ENCODE measurements at places on chromosomes 4 and X.
A peak's percentile ranks its signal among the peaks of the same experiment; 100 is the strongest.

DNA sequence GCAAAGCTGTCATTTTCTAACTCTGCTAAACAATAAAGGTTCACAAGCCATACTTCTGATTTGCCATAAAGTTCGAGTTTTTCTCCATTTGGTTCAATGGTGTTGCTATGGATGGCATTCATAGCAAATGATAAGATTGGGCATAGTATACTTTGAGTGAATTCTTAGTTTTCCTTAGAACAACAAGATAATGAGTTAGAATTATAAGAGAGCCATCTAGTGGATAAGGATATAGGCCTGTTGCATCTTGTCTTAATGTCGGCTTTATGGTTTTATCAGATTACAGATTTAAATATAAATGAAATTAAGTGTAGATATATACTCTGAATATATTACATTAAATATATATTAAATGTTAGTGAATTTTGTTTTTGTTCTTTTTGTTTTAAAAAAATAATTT lies 644.6 kb downstream of the IL1RAPL1 start:
- DNase-seq, result no peak

DNA sequence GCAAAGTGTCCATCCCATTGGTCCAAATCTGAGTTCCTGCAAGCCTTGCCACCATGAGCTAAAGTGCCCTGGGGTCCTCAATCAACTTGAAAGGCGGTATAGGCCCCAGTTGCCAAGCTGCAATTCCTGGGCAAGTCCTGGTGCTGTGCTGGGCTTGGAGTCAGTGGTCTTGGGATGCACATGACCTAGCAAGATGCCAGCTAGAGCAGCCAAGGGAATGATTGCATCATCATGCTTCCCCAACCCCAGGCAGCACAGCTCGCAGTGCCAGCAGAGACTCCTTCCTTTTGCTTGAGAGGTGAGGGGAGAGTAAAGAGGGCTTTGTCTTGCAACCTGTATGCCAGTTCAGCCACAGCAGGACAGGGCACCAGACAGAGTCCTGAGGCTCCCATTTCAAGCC lies 50.5 kb downstream of the KCNIP4 start:
- DNase-seq, result no peak

- DNase-seq, result peak; percentile 28
These were observed 78.7 kb upstream of the DCLK2 start for GRCh38 chr4:149999485-150000074.

DNA sequence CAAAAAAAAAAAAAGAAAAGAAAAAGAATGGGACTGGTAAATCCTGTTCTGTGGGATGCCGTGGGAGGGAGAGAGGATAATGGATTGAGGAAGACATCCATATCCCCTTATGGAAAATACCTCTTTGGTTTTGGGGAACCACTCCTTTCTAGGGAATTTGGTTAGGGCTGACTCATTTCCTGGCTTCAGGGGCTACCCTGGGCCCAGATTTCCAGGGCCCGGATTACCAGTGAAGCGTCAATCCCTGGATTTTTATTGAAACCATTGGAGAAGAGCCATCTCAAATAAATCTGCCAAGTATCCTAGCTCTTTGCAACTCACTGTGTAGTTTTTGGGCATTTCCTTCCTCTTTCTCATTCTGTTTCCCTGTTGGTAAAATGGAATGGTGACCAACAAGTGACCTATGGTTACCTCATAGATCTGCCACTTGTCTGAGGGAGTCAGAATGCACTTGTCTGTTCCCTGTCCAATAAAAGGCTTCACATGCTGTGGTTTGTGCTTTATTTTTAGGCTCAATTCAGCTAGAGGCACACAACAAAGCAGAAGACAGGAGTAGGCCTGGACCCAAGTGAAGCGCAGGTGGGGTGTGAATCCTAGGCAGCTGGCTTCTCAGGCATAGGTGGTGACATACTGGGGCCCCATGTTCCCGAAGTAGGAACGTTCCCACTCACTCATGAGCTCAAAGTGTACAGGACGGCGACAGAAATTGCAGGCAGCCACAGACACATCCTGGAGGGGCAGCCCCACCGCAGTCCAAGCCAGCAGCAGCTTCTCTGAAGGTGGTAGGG lies 8.6 kb downstream of the APEX2 start:
- no peak for DNase-seq

- no peak for DNase-seq
These were observed 6.8 kb upstream of the CISD2 start for GRCh38 chr4:102862016-102862415.

- no peak for DNase-seq
These were observed 3.6 kb upstream of the EIF4E start for GRCh38 chr4:98932539-98932938.

DNA sequence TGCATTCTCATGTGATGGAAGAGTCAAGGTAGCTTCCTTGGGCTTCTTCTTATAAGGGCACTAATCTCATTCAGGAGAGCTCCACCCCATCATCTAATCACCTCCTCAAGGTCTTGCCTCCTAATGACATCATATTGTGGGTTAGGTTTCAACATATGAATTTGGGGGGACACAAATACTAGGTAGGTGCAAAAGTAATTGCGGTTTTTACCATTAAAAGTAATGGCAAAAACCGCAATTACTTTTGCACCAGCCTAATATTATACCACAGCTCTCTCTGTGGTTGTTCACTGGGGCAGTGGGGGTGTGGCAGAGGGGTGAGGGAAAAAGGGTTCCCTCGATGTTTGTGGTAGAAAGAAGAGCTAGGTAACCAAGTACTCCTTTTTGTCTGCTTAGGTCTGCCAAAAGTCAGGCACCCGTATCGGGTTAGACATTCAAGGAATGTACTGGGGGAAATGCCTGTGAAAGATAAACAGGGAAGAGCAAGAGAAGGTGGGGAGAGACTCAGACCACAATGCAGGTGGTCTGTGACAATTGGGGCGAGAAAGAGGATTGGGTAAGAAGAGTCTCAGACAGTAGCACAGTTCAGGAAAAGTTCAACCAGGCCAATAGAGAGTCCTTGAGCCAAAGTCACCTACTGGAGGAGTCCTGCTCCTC lies 78.9 kb upstream of the MTM1 start:
- DNase-seq, result no peak

DNA sequence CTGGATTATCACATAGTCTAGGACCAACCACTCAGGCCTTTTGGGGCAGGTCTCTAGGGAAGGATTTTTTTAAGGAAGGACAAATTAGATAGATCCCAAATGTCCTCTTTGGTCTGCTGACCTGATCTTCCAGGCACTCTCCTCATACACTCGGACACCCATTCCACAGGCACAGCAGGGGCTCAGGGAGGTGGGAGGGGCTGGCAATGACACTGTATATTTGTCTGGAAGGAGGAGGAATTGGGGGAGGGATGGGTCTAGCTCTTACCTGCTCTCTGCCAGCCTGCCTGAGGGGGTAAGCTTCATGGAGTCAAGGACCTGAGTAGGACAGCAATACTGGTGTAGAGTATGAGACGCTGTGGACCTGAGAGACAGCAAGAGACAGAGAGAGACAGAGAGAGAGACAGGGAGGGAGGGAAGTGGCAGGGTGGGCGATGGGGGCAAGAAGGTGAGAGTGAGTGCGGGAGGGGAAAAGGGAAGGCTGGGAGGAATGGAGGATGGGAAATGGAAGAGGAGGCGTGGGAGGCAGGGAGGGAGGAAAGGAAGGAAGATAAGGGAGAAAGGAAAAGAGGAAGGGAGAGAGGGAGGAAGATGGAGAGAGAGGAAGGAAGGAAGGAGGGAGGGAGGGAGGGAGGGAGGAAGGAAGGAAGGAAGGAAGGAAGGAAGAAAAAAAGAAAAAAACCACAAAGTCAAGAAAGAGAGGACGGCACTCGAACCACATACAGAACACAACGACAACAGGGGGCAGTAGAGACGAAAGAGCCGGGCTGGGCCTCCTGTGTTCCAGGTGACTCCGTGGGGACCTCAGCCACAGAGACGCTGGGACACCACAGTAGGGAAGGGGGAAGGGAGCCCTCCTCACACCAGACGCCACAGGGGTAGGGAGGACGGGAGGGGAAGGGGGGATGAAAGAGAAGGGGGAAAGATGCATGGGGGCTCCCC lies 1.8 kb downstream of the IQSEC2 start:
- DNase-seq, result peak; percentile 0

GRCh38 chrX:63424063-63424462 lies 72.9 kb upstream of the SPIN4 start:
- DNase-seq, result no peak

DNA sequence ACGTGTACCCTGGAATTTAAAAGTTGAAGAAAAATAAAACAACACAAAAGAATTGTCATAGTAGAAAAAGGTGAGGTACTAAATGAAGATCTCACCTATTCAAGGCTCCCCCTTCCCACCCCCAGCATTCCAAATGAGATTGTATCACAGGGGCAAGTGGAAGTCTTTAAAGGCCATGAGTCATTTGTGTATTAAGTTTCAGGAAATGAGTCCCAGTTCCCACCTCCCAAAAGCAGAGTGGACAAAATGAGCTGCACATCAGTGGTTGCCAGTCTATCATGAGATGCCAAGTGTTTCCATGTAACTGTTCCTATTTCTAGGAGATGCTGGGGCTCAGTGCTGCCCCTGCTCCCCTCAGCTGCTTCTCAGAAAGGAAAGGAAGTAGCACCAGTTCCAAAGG lies 20.1 kb downstream of the ARHGEF9 start:
- DNase-seq, result no peak

DNA sequence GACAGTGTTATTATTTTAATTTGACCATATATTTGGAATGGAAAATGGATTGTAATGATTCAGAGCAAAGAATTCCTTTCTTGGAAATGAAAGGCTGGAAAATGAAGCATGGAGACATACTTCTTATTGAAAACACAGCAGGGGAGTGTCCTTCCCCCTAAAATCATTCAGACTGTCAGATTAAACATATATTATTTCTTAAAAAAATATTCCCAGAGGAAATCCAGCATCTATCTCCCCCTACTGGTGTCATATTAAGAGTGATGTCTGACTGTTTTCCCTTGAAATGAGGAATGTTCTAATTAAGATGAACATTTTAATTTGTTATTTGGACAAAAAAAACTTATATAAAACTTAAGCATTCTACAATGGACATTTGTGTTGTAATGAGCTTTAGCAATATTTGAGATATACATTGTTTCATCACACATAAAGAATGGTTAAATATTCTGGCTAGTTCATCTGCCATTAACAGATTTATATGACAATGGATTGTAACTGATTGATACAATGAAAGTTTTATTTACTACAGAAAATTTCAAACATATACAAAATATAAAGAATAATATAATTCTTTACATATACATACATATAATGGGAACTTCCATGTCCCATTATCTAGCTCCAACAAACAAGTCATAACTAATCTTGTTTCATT lies 264.6 kb downstream of the SPRY1 start:
- peak; percentile 17 for DNase-seq

- no peak for DNase-seq
These were observed 35.7 kb upstream of the ANK2 start for GRCh38 chr4:113013751-113014150.

DNA sequence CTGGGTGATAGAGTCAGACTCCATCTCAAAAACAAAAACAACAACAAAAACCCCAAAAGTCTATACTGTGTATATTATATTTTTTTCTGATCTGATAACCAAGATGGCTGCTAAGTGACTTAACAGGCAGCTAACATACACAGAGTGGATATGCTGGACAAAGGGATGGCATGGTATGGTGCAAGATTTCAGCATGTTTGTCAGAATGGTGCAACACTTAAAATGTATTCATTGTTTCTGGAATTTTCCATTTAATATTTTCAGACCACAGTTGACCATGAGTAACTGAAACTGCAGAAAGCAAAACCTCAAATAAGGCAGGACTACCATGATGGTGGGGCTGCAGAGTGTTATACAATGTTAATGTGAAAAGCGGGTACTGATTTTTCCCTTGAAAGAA lies 6.1 kb upstream of the BOD1L1 start:
- DNase-seq, result no peak

DNA sequence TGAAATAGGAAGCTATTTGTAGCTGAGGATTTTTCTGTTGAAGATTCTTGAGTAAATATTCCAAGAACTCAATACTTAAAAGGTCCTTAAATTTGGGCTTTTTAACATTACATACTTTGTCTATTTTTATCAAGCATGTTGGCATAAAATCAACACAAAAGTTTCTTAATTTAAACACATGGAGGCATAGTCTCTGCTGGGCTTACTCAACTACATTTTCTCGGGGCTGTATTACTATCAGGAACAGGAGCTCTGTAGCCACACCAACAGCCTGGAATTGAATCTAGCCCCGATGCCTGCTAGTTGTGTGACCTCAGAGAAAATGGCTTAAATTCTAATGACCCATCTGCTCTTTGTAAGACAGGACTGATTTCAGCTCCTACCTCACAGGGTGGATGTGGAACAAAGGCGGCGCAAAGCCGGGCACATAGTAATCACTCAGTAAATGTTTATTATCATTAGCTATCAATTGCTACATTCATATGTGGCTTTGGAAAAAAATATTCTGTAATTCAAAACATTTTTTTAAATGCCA lies 207.0 kb downstream of the NSUN7 start:
- DNase-seq, result no peak

GRCh38 chrX:34585561-34585960 lies 71.5 kb downstream of the TMEM47 start:
- DNase-seq, result no peak

DNA sequence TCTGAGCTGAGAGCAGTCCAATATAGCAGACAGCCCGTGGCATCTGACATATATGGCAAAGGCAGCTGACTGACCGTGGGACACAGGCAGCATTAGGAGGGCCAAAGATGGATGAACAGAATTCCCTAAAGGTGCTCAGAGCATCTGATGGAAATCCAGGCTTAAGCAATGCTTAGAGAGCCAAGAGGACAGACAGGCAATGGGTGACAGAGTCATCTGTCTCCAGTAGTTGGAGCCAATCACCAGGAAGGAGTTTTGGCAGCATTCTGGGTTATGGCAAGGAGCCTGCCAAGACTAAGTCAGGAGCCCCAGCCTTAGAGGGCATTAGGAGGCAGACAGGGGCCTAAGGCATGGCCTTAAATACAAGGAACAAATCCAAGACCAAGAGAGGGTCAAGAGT lies 153.3 kb upstream of the USP9X start:
- peak; percentile 35 for DNase-seq

DNA sequence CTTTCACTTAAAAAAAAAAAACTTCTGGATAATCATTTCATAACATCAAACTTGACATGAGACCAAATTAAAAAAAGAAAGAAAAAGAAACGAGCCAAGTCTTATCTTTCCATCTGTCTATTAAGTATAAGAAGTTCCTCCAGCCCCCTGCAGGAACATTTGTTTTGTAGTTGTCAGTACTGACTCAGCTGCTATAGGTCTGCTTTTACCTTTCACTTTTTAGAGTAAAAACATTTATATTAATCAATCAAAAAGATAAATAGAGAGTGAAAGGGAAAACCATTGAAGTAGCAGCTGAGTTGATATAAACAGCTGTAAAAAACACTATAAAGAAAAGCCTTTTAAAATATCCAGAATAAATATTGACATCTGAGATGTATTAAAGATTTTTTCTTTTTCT lies 46.1 kb downstream of the CCDC158 start:
- no peak for DNase-seq

- no peak for DNase-seq
These were observed at the start of gene ASMTL for GRCh38 chrX:1452516-1453394. ASMTL (minus strand) TSS chrX:1452909; CDS start chrX:1452840, 69 bp downstream.

GRCh38 chr4:110681381-110681780 lies 58.5 kb upstream of the PITX2 start:
- DNase-seq, result no peak

DNA sequence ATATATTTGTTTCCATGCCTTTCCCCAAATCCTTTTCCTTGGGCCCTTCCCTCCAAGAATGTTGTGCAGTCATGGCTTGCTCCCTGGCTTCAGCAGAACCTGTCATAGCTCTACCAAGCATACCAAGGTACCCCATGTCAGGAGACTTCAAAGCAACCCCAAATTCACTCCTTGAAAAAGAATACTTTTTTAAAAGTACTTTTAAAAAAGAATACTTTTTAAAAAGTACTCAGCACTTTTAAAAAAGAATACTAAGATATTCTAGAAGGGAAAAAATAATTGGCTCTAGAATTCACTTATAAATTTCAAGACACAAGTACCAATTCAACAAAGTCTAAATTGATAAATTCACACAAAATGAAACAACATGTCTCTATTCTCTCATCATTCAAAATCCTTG lies 76.0 kb downstream of the NR3C2 start:
- no peak for DNase-seq

All from erythroblast (primary cell).